ENCODE measurements at places on chromosomes 3 and 15. TPM values are rescaled to one million over a fixed set of nuclear protein-coding genes. Genes with fewer than 3 reads are reported as not detected.

The SCN11A gene
- total RNA-seq, result not detected

The CHL1 gene
- 1.0 TPM for total RNA-seq

The GPR149 gene
- not detected for total RNA-seq

The GOLGA6L24 gene
- total RNA-seq, result not detected

The XCR1 gene
- not detected for total RNA-seq

The GLDN gene
- not detected for total RNA-seq

The EIF4G1 gene
- total RNA-seq, result 662 TPM

DNA sequence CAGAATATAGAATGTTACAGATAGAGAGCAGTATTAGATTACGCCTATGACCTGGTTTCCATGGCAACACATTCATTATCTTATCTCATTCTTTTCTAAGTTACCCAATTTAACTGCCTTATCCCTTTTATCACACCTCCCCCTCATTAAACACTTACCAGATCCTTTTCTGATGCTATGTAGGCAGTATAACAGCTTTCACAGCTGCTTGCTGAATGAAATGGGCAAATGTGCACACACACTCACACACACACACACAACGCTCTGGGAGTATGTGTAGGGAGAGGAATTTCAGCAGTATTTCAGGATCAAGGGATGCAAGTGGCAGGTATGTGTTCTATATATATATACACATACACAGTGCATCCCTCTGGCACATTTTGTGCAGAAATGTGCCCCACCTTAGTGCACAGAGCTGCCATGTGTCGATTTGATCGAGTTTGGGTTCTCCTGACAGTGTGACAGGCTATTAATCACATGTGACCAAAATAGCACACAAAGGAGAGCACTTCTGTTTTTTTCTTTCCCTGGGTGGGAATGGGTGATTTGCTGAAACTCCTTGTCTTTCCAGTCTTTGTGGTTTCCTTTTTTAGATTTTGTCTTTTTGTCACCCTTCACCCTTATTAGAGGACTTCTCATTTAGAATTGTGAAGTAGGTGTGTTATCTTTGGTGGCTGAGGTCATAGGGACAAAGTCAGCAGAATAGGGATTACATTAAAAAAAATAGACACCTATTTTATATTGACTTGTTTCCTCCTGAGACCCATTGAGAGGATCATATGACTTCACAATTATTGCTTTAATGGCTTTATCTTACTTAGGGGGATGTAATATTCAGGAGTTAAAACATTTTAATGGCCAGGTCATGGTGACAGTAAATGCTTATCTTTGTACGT is 553.7 kb downstream of the PDCD6IP start:
- DNase-seq, result no peak

DNA sequence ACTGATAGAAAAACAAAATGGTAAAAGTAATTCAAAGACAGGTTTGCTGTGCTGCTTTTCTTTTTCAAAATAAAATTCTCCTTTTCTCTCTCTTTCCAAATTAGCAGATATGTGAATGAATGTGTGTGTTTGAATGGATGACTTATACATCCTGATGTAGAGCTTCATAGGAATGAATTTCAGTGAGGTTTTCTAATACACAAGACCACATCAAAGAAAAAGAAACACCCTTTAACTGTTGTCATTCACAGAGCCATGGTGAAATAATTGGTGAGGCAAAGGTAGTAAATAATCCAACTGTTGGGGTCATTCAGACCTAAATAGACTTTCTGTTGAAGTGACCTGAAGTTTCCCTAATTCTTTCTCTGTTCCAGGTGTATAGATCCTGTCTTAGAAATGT is 139.1 kb upstream of the ZPLD1 start:
- no peak for DNase-seq

- DNase-seq, result no peak
These were observed 3.5 kb downstream of the ZNF710 start for GRCh38 chr15:90004671-90005070.

DNA sequence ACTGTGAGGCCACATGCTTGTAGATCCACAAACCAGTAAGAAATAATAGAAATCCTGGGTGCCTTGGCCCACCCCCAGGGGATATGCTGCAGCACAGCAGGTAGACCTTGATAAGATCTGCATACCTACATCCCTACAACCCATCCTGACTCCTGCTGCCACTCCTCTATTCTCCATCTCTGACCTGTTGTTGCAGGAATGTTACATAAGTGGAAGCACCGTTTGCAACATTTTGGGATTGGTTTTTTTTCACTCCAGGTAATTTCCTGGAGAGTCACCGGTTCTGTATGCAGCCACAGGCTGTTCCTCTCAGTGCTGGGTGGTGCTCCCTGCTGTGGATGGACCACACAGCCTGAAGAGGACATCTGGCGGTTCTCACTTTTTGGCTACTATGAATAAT is 16.1 kb upstream of the CSPG5 start:
- no peak for DNase-seq

- peak; percentile 17 for DNase-seq
These were observed 19.4 kb upstream of the SERPINI2 start for GRCh38 chr3:167493244-167493643.

Data from Calu3 (cell line).